ENCODE measurements at places on chromosomes 2 and 18.

DNA sequence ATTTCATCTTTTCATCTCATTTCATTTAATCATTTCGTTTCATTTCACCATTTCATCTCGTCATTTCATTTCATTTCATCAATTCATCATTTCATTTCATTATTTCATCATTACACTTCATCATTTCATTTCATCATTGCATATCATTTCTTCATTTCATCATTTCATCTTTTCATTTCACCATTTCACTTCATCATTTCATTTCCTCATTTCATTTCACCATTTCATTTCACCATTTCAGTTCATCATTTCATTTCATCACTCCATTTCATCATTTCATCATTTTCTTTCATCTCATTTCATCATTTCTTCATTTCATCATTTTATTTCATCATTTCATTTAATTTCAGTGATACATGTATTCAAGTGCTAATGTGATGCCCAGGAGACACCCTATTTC lies 127.1 kb downstream of the ANKRD30BL start:
- no peak overlapping the region for H3K4me3 ChIP-seq
- DNase-seq = no peak
- no peaks in the 10 kb centered on the region for H3K4me1 ChIP-seq
- no peak overlapping the region for H3K27ac ChIP-seq
- no peaks in the 10 kb centered on the region for H3K36me3 ChIP-seq
- peaks cover 17% of the 10 kb centered on the region for H3K27me3 ChIP-seq

DNA sequence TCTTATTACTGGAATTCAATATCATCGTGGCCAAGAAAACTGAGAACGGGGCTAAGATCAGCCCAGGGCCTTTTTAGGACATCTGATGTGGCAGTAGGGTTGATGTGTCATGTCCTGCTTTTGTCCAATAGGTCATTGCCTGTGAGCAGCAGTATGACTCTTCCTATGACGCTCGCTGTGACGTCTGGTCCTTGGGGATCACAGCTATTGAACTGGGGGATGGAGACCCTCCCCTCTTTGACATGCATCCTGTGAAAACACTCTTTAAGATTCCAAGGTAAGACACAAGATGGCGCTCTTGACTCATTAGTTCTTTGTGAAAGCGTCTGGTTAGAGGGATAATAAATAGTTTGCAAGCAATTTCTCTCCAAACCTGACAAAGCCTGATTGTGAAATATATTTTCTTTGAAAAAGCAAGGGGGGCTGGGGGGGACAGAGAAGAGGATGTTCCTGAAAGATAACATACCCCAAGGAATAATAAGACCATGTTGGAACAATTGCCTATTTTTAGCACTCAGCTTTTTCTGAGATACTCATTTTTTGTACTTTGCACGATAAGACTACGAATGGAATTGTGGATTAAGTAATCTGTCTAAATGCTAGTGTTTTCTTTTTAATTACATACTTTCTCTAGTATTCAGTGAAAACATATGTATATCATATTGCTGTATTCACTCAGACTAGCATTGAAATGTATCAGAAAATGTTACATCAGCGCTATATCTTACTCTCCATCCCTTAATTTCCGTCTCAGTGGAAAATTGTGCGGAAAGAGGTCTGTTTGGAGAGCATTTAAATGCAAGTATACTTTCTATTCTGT lies 58.1 kb downstream of the MYO3B start:
- H3K4me3 ChIP-seq = no peak overlapping the region
- H3K36me3 ChIP-seq = no peaks in the 10 kb centered on the region
- peaks cover 21% of the 10 kb centered on the region for H3K27me3 ChIP-seq
- H3K27ac ChIP-seq = no peak overlapping the region
- no peaks in the 10 kb centered on the region for H3K4me1 ChIP-seq
- DNase-seq = no peak

DNA sequence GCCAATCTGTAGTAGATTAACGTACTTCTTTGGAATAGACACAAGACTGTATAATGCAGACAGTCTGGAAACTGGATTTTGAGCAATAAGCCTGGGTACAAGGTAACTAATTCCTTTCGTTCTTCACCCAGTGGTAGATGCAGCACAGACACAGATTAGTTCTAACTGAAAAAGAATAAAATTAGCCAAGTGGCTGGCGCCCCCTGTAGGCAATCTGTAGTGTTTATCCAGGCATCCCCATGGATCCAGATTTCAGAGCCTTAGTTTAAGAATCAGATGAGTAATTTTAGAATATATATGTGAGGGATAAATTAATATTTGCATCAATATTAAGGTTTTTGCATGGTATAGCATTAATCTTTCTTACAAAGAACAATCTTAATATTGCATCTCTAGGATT lies 563.9 kb downstream of the DCC start:
- H3K27me3 ChIP-seq = no peaks in the 10 kb centered on the region
- no peak overlapping the region for H3K4me3 ChIP-seq
- no peaks in the 10 kb centered on the region for H3K36me3 ChIP-seq

- no peak overlapping the region for H3K27ac ChIP-seq
- no peaks in the 10 kb centered on the region for H3K4me1 ChIP-seq
- H3K36me3 ChIP-seq = no peaks in the 10 kb centered on the region
- no peak for DNase-seq
Observed at GRCh38 chr2:197857476-197858107, 53.2 kb downstream of the PLCL1 start.

GRCh38 chr2:107222466-107222865 lies 336.5 kb upstream of the ST6GAL2 start:
- H3K36me3 ChIP-seq = no peaks in the 10 kb centered on the region
- H3K4me1 ChIP-seq = no peaks in the 10 kb centered on the region
- no peaks in the 10 kb centered on the region for H3K27me3 ChIP-seq
- no peak overlapping the region for H3K4me3 ChIP-seq
- H3K27ac ChIP-seq = no peak overlapping the region
- no peak for DNase-seq

- peaks cover 8% of the 10 kb centered on the region for H3K27me3 ChIP-seq
- peak overlapping the region; percentile 87 for H3K27ac ChIP-seq
- DNase-seq = no peak
- H3K36me3 ChIP-seq = peaks cover 7% of the 10 kb centered on the region
- peaks cover 27% of the 10 kb centered on the region for H3K4me1 ChIP-seq
- peak overlapping the region; percentile 94 for H3K4me3 ChIP-seq
Observed at GRCh38 chr2:218711550-218711929, 905 bp downstream of the TTLL4 start.

- H3K27ac ChIP-seq = no peak overlapping the region
- no peak overlapping the region for H3K4me3 ChIP-seq
- DNase-seq = no peak
- H3K27me3 ChIP-seq = no peaks in the 10 kb centered on the region
- peaks cover 10% of the 10 kb centered on the region for H3K36me3 ChIP-seq
Observed at GRCh38 chr2:69755862-69756467, 14.0 kb downstream of the ANXA4 start.

DNA sequence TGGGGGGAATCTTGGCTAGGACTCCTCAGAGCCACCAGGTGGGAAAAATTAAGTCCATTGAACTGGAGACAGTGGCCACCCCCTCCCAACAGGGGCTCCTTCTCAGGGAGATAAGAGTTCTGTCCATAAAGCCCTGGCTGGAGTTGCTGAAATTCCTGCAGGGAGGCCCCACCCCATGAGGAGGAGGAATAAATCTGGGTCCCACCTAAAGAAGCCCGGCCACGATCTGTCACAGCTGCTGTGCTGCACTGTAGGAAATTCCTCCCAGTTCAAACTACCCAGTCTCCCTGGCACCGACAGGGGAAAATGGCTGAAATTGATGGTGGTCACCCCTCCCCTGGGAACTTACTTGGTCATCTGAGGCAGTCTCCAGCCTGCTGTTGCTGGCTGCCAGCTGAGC lies 215.0 kb downstream of the THSD7B start:
- no peak for DNase-seq
- no peak overlapping the region for H3K27ac ChIP-seq
- no peaks in the 10 kb centered on the region for H3K36me3 ChIP-seq

DNA sequence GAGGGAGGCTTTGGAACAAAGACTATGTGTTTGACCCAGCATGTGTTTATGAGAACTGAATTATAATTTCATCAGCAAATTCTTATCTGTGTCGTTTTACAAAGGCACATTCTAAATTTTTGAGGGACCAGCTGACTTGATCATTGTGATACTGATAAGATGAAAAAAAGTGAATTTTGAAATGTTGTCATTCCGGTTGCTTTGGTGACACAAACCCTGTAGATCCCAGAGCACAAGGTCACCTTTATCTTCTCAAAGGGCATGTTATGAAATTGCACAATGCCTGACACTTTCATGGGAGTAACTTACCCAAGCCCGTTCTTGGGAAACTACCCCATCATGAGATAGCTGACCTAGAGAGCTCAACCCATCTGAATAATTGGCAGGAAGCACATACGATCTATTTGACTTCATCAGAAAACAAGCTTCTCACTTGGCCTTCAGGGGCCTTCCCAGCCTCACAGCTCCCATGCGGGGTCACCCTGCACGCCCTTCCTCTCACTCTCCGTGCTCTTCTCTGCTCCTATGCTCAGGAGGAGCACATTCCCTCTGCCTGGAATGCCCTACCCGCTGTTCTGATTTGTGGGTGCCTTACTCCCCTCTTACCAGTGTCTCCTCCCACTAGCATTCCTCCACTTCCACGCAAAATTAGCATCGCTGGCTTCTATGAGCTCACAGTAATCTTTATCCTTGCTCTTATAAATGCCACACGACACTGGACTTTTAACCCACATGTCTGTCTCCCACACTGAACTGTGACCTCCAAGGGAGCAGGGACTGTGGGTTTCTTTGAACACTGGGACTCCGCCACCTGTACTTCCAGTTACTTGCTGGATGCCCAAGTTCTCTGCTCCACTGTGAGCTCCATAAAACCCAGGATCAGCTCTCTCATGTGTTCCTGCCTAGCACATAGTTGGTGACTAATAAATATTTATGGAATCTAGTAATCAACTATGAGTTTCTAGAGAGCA lies 555.8 kb upstream of the ID2 start:
- H3K27me3 ChIP-seq = peaks cover 7% of the 10 kb centered on the region
- DNase-seq = no peak
- H3K4me1 ChIP-seq = no peaks in the 10 kb centered on the region
- no peak overlapping the region for H3K4me3 ChIP-seq
- H3K36me3 ChIP-seq = peaks cover 1% of the 10 kb centered on the region

- H3K4me1 ChIP-seq = peaks cover 5% of the 10 kb centered on the region
- no peak overlapping the region for H3K27ac ChIP-seq
- no peaks in the 10 kb centered on the region for H3K36me3 ChIP-seq
- H3K4me3 ChIP-seq = no peak overlapping the region
- peaks cover 5% of the 10 kb centered on the region for H3K27me3 ChIP-seq
Observed at GRCh38 chr2:45960057-45960863, 308.8 kb downstream of the PRKCE start.

DNA sequence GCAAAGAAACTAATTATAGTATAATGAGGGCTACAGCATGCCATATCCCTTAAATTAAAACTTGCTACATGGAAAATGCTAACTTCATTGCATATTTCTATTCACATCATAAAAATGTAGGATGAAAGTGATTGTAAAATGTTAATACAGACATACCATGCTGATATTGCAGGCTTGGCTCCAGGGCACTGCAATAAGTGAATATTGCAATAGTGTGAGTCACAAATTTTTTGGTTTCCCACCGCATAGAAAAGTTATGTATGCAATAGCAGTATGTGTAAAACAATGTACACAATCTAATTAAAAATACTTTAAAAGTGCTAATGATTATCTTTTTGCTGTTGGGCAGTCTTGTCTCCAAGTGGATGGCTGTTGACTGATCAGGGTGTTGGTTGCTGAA lies 162.1 kb downstream of the CD8B2 start:
- DNase-seq = no peak
- no peak overlapping the region for H3K4me3 ChIP-seq
- H3K4me1 ChIP-seq = no peaks in the 10 kb centered on the region
- H3K27me3 ChIP-seq = peaks cover 1% of the 10 kb centered on the region
- H3K27ac ChIP-seq = no peak overlapping the region

DNA sequence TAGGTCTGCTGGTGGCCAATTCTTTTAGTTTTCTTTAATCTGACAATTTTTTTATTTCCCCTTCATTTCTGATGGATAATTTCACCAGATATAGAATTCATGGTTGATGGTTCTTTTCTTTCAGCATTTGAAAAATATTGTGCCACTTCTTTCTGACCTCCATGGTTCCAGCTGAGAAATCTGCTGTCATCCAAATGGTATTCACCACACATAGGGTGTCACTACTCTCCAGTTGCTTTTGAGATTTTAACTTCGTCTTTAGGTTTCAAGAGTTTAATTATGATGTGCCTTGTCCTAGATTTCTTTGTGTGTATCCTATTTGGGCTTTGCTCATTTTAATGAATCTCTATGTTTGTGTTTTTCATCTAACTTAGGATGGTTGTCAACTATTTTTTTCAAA lies 488.6 kb upstream of the HS6ST1 start:
- no peak for DNase-seq
- no peak overlapping the region for H3K27ac ChIP-seq
- H3K4me3 ChIP-seq = no peak overlapping the region
- H3K36me3 ChIP-seq = no peaks in the 10 kb centered on the region

GRCh38 chr2:72572501-72572900 lies 253.3 kb downstream of the EXOC6B start:
- H3K27me3 ChIP-seq = peaks cover 4% of the 10 kb centered on the region
- DNase-seq = no peak
- no peaks in the 10 kb centered on the region for H3K36me3 ChIP-seq
- H3K4me1 ChIP-seq = no peaks in the 10 kb centered on the region

DNA sequence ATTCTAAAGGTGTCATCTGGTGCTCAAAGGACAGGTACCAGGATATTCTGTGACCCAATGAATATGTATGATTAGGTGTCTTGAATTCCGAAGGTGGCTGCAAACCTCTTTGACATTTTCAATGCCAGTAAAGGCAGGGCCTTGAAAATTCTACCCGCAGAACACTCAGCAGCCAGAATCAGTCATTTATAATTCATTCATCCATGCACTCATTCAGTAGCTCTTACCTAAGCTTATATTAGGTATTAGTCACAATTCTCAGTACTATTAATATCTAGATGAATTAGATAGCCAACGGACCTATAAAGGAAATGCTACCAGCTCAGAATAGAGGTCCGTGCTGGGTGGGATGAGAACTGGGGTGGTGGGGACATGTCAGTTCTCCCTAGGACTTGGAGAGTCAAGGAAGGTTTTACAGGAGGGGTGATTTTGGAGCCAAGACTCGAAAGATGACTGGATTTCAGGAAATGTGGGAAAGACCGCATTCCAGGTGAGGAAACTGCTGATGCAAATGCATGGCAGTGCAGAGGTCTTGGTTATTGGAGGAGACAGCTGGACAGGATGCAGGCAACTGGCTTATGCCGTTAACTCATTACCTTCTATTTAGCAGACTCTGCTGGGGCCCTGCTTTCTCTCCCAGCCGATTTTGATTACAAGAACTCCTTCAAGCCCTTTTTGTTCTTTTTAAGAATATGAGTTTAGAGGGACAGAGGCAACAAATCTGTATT lies 7.2 kb downstream of the TRIB2 start:
- peaks cover 92% of the 10 kb centered on the region for H3K4me1 ChIP-seq
- H3K36me3 ChIP-seq = peaks cover 43% of the 10 kb centered on the region
- H3K27me3 ChIP-seq = peaks cover 5% of the 10 kb centered on the region
- no peak overlapping the region for H3K27ac ChIP-seq
- no peak for DNase-seq

GRCh38 chr2:66441581-66442320 lies 6.8 kb downstream of the MEIS1 start:
- DNase-seq = no peak
- peaks cover 69% of the 10 kb centered on the region for H3K27me3 ChIP-seq
